ENCODE measurements at places on chromosomes 16 and 17.

- DNase-seq = no peak
These were observed 3.2 kb downstream of the NDE1 start for GRCh38 chr16:15653227-15653626.

DNA sequence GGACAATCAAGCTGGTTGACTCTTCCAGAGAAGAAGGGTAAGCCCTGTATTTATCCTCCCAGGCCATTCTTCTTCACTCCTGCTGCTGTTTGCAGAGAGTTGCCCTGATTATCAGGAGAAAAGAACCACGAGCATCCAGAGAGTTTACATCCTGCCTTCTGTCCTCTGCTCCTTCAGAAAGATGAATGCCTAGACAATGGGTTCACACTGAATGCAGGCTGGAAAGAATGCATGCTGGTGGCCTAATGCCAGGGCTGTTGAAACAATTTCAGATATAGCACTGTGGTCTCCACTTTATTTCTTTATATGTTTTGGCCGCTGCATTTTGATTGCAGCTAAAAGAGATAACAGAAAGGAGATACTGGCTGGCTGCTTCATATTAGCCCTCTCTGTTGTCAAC is 21.2 kb upstream of the HAS3 start:
- DNase-seq = no peak

GRCh38 chr17:2263183-2264066 is 40.2 kb downstream of the SMG6 start:
- DNase-seq = no peak

GRCh38 chr17:2928294-2928890 is 132.2 kb downstream of the RAP1GAP2 start:
- DNase-seq = no peak

- DNase-seq = no peak
These were observed 424 bp downstream of the YBX2 start for GRCh38 chr17:7293816-7294613.

DNA sequence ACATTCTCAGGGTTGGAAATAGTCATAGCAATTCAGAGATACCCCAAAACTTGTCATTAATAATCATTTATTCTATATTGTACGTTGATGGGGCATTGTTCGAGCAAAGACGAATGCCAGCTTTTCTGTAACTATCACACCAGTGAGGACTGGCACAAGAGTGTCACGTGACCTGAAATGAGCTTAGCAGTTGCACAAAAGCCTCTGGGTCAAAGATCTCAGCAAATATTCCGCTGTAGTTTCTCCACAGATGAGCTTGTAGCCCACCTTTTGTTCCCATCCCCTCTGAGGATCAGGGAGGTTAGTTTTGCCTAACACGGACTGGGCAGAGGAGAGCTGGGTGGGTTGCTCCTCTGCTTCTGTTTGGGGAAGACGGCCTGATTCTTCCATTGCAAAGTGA is 18.2 kb downstream of the IRX3 start:
- DNase-seq = no peak

GRCh38 chr17:39485555-39485954 is 24.3 kb downstream of the CDK12 start:
- no peak for DNase-seq

Data from stimulated activated CD4-positive, alpha-beta T cell treated with anti-CD3 and anti-CD28 coated beads, Interleukin-1b, Interleukin-23, amount 100 ng/mL, for 24 hours (primary cell).